ENCODE measurements at places on chromosomes 12 and 14.

GRCh38 chr12:101647711-101648110 lies 49.7 kb upstream of the CHPT1 start:
- no peak for DNase-seq

DNA sequence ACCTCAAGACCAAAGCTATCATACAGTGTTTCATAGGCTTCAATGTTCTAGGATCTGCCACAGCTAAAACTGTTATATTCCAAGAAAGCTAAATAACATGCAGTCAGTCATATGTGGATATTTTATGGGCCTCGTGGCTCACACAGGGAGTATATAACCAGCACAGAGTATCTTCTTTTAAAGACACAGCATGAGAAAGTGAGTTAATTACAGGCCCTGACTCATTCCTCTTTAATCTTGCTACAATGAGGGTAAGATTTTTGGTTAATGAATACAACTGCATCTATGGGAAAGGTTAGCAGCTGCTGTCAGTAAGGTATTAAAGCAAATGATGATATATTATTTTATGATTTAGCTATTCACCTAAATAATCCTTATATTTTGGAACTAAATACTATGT lies 111.0 kb downstream of the TRAFD1 start:
- peak; percentile 54 for DNase-seq

- DNase-seq: no peak
Observed at GRCh38 chr14:65260786-65261185, 151.7 kb upstream of the FUT8 start.

- no peak for DNase-seq
Observed at GRCh38 chr12:130521375-130522124, 183.9 kb downstream of the PIWIL1 start.

GRCh38 chr12:28292699-28293098 lies 102.4 kb downstream of the CCDC91 start:
- DNase-seq: no peak

GRCh38 chr12:10747730-10748129 lies 24.6 kb upstream of the YBX3 start:
- no peak for DNase-seq

DNA sequence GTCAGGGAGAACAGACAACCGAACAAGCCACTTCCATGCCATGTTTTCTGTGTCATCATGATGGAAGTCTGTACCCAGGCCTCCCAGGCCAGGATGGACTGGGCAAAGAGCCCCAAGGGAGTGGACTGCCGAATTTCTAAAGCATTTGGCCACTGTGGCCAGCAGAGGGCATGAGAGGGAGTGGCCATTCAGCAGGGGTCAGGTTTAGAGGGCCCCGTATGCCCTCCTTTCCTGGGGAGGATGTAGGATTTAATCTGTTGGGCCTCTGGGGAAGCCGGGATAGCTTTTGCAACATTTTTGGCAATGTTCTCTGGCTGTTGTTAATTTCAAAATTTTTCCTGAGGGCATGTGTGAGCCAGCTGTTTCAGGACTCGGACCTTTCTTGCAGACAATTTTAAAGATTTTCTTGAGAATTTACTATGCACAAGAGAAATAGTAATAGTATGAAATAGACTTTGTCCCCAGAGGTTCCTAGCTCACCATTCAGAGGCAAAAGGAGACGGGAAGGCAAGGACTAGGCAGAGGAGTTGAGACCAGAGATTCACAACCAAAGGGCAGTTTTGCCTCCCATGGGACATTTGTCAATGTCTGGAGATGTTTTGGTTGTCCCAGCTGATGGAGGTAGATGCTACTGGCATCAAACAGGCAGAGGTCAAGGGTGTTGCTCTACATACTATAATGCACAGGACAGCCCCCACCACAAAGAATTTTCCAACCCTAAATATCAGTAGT lies 18.0 kb downstream of the ACACB start:
- no peak for DNase-seq

DNA sequence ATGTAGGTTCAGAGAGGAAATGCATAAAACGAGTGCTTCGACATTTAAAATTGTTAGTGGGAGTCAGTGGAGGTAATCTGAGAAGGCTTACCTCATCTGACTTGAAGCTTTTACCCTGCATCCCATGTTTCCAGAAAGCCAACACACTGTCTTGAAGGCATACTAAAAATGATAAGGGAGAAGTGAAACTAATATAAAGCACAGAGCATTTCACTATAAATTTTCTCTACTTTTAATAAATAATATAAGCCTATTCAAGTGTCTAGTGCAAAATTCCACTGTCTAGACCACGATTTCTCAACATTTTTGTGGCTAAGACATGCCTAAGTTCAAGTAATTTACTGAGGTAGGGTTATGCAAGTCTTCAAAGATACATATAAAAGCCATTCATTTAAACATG lies 29.1 kb upstream of the CDKL1 start:
- peak; percentile 79 for DNase-seq

DNA sequence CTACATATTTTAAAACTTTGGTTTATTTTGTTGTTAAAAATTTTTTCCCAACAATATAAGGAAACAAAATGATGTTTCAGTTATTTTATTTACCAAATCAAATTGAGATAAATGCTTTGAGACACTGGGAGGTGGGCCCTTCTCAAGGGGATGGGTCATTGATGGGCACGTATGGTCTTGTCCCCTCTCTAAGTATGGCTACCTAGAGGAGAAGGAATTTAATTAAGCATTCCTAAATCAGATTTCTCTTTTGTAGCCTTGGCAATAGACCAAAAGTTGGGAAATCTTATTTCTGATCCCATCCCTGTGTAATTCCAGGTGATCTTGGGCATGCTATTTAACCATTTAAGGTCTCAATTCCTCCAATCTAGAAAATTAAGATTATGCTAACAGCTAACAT lies 79.0 kb downstream of the SCN8A start:
- no peak for DNase-seq

GRCh38 chr12:90485560-90485959 lies 469.4 kb downstream of the CCER1 start:
- DNase-seq: no peak

DNA sequence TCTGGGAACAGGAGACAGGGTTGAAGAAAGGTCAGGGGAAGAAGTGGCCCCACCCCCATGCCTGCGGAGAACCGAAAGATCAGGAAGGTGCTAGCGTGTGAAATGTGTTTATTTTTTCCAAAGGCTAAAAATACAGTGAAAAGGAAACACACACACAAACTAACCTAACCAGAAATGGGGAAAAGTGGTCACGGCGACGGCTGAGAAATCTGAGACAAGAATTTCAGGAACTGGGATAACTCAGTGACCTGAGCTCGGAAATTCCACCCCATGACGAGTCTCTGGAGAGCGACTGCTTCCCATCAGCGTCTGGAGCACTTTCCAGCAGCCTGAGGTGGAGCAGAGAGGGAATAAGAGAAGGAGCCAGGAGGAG lies 16.6 kb upstream of the RND1 start:
- peak; percentile 44 for DNase-seq

- DNase-seq: peak; percentile 77
Observed at GRCh38 chr12:13179211-13180074, 17.1 kb upstream of the EMP1 start.

DNA sequence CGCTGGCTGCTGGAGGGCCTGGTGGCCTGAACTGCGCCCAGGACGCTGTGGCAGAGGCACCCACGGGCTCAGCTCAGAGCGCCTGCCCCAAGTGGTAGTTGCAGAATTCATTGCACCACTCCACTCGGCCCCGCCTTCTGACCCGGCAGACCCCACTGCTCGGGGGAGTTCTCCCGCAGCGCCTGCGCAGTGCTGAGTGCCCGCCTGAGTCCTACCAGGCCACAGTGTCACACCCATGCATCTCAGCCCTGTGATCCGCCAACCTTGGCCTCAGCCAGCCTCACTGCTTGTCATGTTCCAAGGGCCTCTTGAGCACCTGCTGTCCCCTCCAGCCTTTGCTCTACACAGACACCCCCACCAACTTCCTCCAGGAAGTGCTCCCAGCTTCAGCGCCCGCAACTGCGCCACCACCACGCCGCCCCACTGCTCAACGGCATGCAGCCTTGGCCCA lies 12.2 kb downstream of the DEGS2 start:
- no peak for DNase-seq

- DNase-seq: peak; percentile 43
Observed at GRCh38 chr14:100810861-100811461, 15.0 kb upstream of the MEG3 start.

DNA sequence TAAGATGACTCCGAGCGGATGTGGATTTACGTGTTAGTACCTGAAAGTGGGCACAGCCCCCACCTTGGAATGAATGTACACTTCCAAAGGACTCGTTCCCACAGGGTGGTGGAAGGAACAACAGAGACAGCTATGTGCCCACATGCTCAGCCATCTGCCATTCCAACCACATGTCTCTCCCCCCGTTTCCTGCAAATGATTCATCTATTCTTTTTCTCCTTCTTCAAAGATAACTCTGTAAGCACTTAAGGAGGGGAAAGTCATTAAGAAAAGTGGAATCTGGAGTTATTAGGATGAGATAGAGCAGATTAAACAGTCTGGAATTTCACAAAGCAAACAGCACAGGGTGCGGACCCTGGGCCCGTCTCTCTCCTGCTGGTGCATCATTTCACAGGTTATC lies 18.5 kb upstream of the DUSP6 start:
- DNase-seq: peak; percentile 86

DNA sequence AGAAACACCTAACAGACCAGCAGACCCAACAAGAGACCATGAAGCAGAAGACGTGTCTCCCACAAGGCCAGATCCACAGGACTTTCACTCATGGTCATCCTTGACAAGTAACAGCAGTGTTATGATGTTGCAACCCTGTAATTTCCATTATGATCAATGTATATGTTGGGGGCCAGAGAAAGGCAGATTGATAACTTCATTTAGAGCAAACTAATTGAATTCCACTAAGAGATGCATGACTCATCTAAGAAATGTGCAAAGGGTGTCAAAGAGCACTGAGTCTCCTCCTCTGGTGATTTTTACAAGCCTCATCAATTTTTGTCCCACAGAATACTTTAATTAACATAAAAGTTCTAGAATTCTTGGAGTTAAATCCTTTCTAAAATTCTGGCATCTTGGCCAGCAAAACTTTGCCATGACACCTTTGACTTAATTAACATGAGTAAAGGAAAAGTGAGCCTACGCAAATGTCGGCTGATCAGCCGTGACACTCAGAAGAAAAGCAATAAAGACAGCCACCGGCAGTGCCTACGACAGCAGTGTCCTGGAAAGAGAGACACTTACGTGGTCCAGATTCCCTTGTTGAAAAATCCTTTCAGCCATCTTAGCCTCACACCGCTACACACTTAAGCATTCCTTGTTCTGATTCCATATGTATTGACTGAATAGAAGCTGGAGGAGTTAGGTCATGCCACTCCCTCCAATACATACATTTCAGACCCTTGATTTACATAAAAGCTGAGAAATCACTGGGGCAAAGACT lies 370.2 kb upstream of the CCDC196 start:
- peak; percentile 11 for DNase-seq

- no peak for DNase-seq
Observed at GRCh38 chr12:26158078-26158764, 33.4 kb upstream of the BHLHE41 start.

GRCh38 chr14:74402401-74403251 lies 23.4 kb downstream of the SYNDIG1L start:
- no peak for DNase-seq

GRCh38 chr14:53004976-53005375 lies 54.1 kb upstream of the FERMT2 start:
- no peak for DNase-seq

DNA sequence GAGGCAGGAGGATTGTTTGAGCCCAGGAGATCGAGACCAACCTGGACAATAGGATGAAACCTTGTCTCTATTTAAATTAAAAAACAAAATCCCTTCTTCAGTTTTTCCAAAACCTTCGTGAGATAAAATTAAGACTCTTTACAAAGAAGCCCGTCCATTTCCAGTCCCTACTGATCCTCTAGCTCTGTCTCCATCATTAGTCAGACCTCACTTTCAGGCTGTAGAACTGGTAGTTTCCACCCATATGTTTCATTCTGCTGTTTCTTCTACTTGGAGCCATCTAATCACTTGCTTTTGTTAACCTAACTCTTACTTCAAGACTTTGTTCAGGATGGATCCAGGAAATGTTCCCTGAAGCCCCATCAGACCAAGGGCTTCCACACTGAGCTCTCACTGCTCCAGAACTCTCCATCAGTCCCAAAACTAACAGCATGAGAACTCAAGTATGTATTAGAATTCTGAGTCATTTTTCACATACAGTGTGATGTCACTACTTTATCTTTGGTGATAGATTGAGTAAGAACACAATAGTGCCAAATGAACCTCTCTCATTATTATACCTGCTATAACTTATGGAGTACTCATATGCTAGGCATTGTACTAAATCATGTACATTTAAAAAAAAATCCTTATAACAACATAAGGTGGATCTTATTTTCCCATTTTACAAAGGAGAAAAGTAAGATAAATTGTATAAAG lies 90.8 kb downstream of the PRICKLE1 start:
- DNase-seq: no peak

DNA sequence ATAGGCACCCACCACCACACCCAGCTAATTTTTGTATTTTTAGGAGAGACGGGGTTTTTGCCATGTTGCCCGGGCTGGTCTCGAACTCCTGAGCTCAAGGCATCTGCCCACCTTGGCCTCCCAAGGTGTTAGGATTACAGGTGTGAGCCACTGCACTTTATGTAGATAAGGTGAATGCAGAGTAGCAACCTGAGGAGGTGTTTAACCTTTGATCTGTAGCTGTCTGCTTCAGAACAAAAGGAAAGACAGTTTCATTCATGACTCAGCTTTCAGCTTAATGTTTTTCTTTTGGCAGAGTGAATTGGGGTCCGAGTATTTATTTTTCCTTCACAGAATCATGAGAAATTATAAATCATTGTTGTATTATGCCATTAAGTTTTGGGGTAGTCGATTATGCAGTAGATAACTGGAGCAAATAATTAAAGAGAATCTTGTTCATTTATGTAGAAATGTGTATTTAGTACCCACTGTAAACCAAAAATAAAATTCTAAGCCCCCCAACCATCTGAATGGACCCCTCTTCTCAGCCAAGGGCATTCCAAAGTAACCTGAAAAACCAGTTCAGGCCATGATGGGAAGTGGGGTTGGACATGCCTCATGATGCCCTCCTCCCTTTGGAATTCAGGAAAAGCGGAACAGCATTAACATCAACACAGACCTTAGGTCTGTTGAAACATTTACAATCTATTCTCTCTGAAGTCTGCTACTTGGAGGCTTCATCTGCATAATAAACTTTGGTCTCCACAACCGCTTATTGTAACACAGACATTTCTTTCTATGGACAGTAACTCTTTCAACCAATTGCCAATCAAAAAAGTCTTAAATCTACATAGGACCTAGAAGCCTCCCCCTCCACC lies 10.7 kb upstream of the STX2 start:
- DNase-seq: peak; percentile 61

GRCh38 chr14:22271838-22272799 lies 316.9 kb downstream of the DAD1 start:
- no peak for DNase-seq

- DNase-seq: peak; percentile 54
Observed at GRCh38 chr14:32201193-32201815, 541 bp upstream of the RNU6-7 start.

DNA sequence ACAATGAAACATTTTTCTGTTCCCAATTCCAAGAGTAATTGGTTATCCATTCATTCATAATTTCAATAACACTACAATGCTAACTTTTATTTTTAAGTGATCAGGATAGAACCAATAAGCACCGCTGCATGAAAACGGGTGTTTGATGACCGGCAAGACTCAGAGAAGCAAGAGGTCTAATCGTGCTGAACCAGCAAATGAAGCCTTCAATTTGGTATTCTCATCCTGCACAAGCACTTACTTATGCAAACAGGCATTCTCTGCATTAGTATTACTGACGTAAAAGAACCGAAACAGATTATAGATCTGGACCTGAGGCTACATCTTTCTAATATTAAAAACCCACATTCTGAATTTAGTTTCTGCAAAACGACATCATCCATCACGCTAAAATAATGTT lies 67.7 kb downstream of the RBM19 start:
- no peak for DNase-seq

Data from renal cortical epithelial cell (primary cell).